ENCODE measurements at places on chromosomes 4 and X.
A peak's percentile ranks its signal among the peaks of the same experiment; 100 is the strongest.

DNA sequence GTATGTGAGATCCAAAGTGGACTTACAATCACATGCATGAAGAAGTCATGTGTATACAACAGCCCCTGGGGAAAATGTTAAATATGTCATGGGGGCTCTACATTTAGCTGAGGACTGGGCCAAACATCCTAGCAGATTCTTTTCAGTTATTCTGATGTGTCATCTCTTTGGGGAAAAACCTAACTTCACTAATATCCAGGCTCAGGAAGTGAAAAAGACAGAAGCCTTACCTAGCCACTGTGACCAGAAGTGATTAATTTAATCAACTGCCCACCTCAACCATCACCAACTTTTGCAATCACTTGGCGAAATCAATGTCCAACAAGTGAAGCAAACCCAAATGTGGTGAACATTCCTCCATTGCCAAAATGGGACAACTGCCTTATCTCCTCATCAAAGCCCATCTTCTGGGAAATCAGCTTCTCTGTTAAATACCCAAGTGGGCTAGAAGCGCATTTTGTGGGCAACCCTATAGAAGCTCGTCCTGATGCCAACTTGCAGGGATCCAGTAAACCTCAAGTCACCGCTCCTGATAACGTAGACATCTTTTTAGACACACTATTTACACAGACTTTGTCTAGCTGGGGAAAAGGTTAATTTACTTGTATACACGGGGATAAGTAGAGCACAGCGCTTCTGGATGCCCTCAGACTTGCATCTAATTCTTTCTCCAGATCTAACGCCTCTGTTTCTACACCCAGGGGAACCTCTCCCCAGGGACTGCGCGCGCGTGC is 1.4 kb upstream of the HHIP start:
- DNase-seq = no peak

DNA sequence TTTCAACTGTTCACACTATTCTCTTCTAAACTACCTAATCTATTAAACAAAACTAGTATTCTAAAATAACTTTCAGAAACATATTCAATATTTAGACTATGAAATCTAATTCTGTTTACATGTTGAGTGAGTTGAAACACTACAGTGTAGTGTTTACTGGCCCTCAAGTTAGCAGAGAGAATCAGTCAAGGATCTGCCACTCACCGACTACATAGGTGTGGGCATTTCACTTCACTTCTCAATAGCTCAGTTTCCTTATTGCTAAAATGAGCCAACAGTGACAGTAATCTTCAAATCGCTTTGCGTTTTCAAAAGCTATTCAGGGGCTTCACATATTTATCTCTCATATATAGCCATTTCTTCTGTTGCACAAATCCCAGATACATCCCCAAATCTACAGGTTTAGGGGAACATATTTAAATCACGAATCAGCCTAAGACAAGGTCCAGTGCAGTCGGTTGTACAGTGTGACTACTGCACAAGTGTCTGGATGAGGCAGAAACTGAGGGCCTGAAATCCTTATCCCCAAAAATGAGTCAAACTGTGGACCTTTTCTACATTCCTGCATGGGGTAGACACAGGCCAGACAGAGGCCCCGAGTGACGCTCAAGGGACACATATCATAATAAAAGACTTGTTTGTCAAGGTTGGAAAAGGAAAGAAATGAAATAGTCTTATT is 129.8 kb downstream of the PPP3CA start:
- DNase-seq = no peak

GRCh38 chrX:920234-920799 is 289.7 kb downstream of the SHOX start:
- peak; percentile 62 for DNase-seq

DNA sequence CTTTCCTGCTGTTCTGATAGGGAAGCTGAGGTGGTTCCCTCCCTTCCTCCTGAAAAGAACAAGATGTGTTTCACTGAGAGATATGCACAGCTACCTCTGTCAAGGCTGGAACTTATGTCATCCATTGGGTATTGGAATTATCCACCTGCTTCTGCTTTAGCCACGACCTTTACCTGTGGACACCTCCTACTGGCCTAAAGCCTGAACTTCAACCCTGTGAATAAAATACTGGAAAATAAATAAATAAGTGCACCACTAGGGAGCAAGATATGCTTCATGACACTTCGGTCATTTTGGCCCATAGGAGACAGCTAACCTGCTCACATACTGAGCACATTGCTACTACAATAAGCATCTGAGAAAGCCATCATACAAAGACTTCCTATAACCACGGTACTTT is 419.9 kb upstream of the NWD2 start:
- no peak for DNase-seq

DNA sequence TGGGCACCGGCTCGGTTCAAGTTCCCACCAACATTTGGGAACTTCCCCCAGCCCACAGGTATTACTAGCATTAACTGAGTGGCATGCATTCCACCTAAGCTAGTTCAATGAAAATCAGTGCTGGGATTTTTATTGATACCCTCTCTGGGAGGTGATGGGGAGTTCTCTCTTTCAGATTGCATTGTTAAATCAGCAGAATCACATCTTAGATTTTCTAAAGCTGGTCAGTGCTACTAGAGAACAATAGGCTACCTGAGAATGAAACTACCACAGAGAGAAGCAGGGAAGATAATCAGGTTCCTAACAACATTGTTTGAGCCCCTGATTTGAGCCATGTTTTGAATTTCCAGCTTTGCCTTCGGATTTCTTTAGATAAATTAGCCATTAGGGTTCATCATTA is 16.0 kb downstream of the EPGN start:
- DNase-seq = no peak

DNA sequence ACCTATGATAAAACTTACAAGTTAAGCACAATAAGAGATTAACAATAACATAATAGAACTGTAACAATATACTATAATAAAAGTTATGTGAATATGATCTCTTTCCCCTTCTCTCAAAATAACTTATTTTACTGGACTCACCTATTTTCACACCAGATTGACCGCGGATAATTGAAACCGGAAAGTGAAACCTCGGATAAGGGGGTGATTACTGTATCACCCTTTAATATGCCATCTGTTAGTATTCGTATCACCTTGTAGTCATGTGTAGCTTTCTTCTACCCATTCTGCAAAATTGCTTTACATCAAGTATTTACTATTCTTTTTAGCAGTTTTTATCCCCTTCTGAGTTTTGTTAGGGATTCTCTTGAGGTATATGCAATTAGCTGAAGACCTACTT is 1.8 kb downstream of the SPCS3 start:
- peak; percentile 13 for DNase-seq

GRCh38 chrX:150270622-150271021 is 92.5 kb upstream of the MAMLD1 start:
- no peak for DNase-seq

DNA sequence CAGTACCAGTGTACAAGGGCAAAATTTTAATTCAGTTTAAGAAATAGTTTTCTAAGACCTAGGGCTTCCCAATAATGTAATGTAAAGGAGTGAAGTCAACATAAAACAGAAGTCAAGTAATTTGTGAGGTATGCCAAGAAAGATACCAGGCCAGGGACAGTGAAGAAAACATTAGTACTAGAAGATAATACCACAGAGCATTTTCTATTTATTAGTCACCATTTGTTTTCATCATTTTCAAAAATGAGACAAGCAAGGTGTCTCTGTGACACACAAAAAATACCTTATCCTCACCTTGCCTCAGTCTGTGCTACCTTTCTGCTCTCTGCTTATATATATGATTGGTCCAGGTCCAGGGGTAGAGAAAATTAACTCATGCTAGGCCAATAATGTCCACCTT is 46.8 kb downstream of the VEGFC start:
- DNase-seq = no peak

- no peak for DNase-seq
Observed at GRCh38 chrX:107574054-107574683, 54.1 kb upstream of the PRPS1 start.

- no peak for DNase-seq
Observed at GRCh38 chr4:152289941-152290340, 246.0 kb downstream of the FBXW7 start.

DNA sequence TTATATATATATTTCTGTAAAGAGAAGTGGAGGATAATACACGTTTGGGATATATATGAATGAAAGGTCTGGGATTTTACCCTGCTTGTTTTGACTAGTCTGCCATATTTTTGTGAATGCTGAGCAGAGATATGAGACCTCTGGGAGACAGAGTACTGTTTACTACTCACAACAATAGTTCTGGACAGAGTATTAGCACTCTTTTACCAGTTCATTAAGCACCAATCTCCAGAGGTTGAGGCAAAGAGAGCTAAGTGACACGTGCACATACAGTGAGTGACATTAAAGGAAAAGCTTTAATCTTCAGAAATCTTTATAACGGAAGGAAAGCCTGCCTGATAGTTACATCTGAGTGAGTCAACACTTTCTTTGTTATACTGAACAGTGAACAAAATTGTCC is 1452.7 kb upstream of the TENM3 start:
- no peak for DNase-seq

DNA sequence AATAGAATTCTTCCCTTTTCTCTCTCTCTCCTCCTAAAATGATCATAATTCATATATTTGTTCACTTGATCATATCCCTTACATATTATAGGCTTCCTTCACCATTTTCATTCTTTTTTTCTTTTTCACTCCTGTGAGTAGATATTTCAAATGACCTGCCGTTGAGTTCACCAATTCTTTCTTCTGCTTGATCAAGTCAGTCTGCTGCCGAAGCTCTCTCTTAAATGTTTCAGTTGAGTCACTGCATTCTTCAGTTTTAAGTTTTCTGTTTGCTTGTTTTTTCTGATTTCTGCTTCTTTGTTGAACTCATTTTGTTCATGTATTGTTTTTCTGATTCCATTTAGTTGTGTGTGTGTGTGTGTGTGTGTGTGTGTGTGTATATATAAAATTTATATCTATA is 354.3 kb downstream of the GPAT3 start:
- no peak for DNase-seq

- no peak for DNase-seq
Observed at GRCh38 chr4:21569638-21570037, 378.9 kb downstream of the KCNIP4 start.

DNA sequence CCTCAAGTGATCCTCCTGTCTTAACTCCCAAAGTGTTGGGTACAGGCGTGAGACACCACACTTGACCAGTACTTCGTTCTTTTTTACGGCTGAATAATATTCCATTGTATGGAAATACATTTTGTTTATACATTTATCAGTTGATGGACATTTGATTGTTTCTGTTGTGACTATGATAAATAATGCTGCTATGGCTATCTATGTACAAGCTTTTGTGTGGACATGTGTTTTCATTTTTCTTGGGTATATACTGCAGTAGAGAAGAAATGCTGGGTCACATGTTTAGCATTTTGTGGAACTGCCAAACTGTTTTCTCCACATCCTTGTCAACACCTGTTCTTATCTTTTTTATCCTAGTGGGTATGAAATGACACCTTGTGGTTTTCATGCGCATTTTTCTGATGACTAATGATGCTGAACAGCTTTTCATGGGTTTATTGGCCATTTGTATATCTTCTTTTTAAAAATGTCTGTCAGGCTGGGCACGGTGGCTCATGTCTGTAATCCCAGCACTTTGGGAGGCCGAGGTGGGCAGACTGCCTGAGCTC is 37.3 kb downstream of the SAT1 start:
- no peak for DNase-seq

DNA sequence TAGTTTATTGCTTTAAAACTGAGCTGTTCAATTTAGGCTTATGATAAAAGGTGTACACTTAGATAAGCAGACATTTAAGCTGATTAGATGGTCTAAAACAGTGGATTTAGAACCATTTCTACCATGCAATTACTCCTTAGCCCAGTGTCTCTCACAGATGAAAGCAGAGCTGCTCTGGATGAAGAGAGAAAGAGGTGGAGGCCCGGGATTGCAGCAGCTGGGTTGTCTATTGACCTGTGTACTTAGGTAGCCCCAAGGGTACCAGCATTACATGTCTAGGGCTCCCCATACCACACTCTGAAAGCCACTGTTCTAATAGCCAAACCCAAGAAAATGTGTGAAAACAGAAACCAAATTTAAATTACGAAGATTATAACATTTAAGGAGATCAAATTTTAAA is 86.0 kb upstream of the GIMD1 start:
- DNase-seq = no peak

DNA sequence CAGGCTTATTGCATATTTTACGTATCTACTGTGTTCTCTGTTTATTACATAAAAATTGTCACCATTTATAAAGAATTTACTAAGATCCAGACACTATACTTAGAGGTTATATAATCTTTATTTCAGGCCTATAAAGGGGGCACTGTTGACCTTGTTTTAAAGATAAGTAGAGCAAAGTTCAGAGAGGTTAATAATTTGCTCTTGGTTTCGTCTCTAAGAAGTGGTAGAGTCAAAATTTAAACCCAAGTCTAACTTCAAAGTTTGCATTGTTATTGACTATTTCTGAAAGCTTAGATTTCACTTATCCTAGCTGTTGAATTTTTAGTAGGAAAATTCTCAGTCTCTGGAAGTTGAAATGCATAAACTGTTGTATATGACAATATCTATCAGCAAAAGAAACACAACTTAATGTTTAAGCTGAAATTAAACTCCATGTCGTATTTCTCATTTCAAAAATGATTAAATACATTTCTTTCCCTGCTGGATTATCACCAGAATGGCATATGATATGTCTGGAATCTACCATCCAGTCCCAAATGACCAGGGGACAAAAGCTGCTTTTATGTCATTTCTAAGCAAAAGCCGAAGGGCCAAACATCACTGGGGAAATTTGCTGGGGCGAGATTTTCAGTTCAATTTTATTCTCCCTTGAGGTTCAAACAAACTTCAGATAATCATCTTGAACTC is 138.4 kb downstream of the SLC7A11 start:
- DNase-seq = no peak

GRCh38 chr4:7873881-7874280 is 65.8 kb downstream of the AFAP1 start:
- no peak for DNase-seq

DNA sequence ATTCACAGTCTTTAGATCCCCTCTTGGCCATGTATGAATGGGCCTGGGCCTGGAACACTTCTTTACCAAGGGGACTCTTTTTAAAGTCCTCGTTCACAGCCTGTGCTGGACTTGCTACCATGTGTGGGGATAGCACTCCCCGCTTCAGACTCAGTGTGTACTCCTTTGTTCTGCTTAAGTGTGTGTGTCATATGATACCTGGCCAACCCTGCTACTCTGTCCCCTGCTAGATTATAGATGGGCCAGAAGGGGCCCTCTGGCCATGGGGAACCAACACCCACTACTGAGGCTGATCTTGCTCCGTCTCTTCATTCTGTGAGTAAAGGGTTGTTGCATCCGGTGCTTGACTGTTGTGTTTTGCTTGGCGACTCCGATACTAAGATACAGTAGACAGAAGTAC is 8.0 kb downstream of the CCDC110 start:
- DNase-seq = no peak

- no peak for DNase-seq
Observed at GRCh38 chrX:84479086-84479485, 23.2 kb downstream of the HDX start.

DNA sequence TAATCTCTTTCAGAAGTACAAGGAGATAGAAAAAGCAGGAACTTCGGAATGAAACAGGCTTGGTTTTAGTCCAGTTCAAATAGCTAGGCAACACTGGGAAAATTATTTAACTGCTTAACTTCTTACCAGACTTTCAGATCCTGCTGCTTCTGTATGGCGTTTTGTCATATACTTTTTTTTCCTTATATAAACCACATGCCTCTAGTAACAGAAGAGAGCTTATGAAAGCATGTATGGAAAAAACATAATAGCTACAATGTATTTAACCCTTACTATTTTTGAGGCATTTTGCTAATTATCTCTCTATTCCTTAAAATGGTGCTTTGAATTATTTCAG is 439.6 kb downstream of the INPP4B start:
- no peak for DNase-seq

- DNase-seq = peak; percentile 46
Observed at GRCh38 chr4:54842656-54843055, 184.9 kb downstream of the KIT start.

- DNase-seq = no peak
Observed at GRCh38 chr4:139761461-139761860, 95.8 kb downstream of the MGST2 start.
